ENCODE measurements at places on chromosomes 4 and X. TPM values are rescaled to one million over a fixed set of nuclear protein-coding genes. Genes with fewer than 3 reads are reported as not detected.

- no peaks in the 10 kb centered on the region for H3K36me3 ChIP-seq
- DNase-seq = no peak
- no peak overlapping the region for H3K4me3 ChIP-seq
- no peaks in the 10 kb centered on the region for H3K27me3 ChIP-seq
- H3K4me1 ChIP-seq = peaks cover 14% of the 10 kb centered on the region
These were observed 68.2 kb downstream of the HHIP start for GRCh38 chr4:144714166-144714565.

- H3K4me3 ChIP-seq = no peak overlapping the region
- no peaks in the 10 kb centered on the region for H3K36me3 ChIP-seq
- H3K4me1 ChIP-seq = no peaks in the 10 kb centered on the region
- no peak for DNase-seq
- no peaks in the 10 kb centered on the region for H3K27me3 ChIP-seq
These were observed 72.9 kb downstream of the FAM9B start for GRCh38 chrX:8960957-8961468.

- no peaks in the 10 kb centered on the region for H3K36me3 ChIP-seq
- no peaks in the 10 kb centered on the region for H3K27me3 ChIP-seq
- no peak for DNase-seq
- H3K27ac ChIP-seq = no peak overlapping the region
These were observed 31.6 kb upstream of the SOD3 start for GRCh38 chr4:24763631-24764297.

- H3K4me3 ChIP-seq = no peak overlapping the region
- H3K27ac ChIP-seq = no peak overlapping the region
- H3K4me1 ChIP-seq = no peaks in the 10 kb centered on the region
These were observed 760.2 kb upstream of the AGA start for GRCh38 chr4:178202422-178202821.

- no peaks in the 10 kb centered on the region for H3K4me1 ChIP-seq
- DNase-seq = no peak
- H3K27ac ChIP-seq = no peak overlapping the region
- no peaks in the 10 kb centered on the region for H3K27me3 ChIP-seq
These were observed 6.2 kb upstream of the HPSE start for GRCh38 chr4:83340692-83341343.

- H3K27me3 ChIP-seq = no peaks in the 10 kb centered on the region
- H3K4me1 ChIP-seq = peaks cover 24% of the 10 kb centered on the region
- no peaks in the 10 kb centered on the region for H3K36me3 ChIP-seq
- DNase-seq = peak; percentile 59
- H3K4me3 ChIP-seq = no peak overlapping the region
These were observed 47.4 kb downstream of the PRDM5 start for GRCh38 chr4:120874792-120875774.

DNA sequence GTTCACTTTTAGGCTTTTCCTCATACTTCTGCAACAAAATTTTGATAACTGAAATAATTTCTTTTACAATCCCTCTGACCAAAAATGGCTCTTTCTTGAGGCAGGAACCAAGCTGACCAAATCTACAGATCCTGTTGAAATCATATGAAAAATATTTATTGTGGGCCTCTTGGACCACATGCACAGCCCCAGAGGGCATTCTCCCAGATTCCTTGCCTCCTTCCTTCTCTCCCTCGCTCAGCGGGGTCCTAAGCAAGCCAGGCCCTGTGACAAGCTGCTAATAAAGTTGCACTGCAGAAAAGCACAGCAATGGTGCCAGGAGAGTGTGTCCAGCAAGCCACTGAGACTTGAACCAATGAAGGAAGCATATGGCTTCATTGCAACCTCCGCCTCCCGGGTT is 40.7 kb downstream of the PRDM5 start:
- H3K36me3 ChIP-seq = no peaks in the 10 kb centered on the region
- DNase-seq = no peak
- H3K27me3 ChIP-seq = no peaks in the 10 kb centered on the region
- peaks cover 7% of the 10 kb centered on the region for H3K4me1 ChIP-seq

- no peaks in the 10 kb centered on the region for H3K4me1 ChIP-seq
- H3K27ac ChIP-seq = no peak overlapping the region
- no peaks in the 10 kb centered on the region for H3K36me3 ChIP-seq
- no peaks in the 10 kb centered on the region for H3K27me3 ChIP-seq
- H3K4me3 ChIP-seq = no peak overlapping the region
- no peak for DNase-seq
These were observed 14.5 kb upstream of the MED14 start for GRCh38 chrX:40749681-40750494.

The TMEM31 gene
- not detected for total RNA-seq

The TLR2 gene
- total RNA-seq = 15.8 TPM

The AMMECR1 gene
- 6.5 TPM for total RNA-seq

The GATA1 gene
- total RNA-seq = not detected

Data from body of pancreas (tissue), 4 donors.